CD8-positive, alpha-beta T cell (primary cell): ENCODE measurements at places on chromosomes 1 and 21.

GRCh38 chr1:160411271-160412027 lies 11.1 kb downstream of the VANGL2 start:
- no peak for DNase-seq

GRCh38 chr1:174920093-174920492 lies 79.7 kb upstream of the CACYBP start:
- no peak for DNase-seq

- DNase-seq, result no peak
Observed at GRCh38 chr1:76068953-76069561, 5.5 kb upstream of the ST6GALNAC3 start.

- no peak for DNase-seq
Observed at GRCh38 chr1:6941786-6942185, 156.5 kb downstream of the CAMTA1 start.

- no peak for DNase-seq
Observed at GRCh38 chr1:86507935-86508582, 38.8 kb upstream of the CLCA4 start.

- DNase-seq, result no peak
Observed at GRCh38 chr1:26302733-26303405, 3.6 kb downstream of the UBXN11 start.

DNA sequence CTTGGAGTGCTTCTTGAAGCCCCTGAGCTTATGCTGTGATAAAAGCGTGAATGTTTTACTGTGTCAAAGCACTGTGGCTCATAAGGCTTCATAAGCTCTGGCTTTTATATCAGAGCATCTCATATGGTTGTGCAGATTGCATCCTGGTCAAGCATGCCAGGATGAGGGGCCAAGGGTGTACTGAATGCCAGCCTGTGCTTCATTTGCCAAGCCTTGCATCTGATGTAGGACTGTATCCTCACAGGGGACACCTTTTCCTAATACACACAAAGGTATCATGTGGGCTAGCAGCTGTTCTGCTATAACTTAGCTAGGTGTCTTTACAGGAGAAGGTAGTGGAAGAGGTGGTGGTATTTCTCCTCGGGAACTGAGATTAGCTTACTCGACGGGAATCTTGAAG lies 134.7 kb downstream of the ST6GALNAC3 start:
- no peak for DNase-seq

GRCh38 chr1:247172996-247173395 lies 1.2 kb upstream of the ZNF124 start:
- DNase-seq, result no peak

- DNase-seq, result peak; percentile 85
Observed at GRCh38 chr1:12124693-12125421, 41.9 kb upstream of the TNFRSF1B start.
